ENCODE measurements at places on chromosomes 1 and 21. TPM values are rescaled to one million over a fixed set of nuclear protein-coding genes. Genes with fewer than 3 reads are reported as not detected.

GRCh38 chr21:44636209-44637017 is 743 bp upstream of the KRTAP10-10 start:
- DNase-seq, result no peak

LCA5L gene
- 1.8 TPM for total RNA-seq

PTGER3 gene
- total RNA-seq, result 0.13 TPM

PDC gene
- total RNA-seq, result not detected

GRCh38 chr1:201272799-201273198 is 10.5 kb upstream of the PKP1 start:
- DNase-seq, result no peak

ESPN gene
- total RNA-seq, result 18.6 TPM

Measured in PC-9 (cell line).